ENCODE measurements at places on chromosomes 7 and 10.

- DNase-seq: no peak
Observed at GRCh38 chr7:90896458-90896857, 300.3 kb downstream of the CDK14 start.

GRCh38 chr10:24697080-24697479, 26.6 kb downstream of the ARHGAP21 start:
- DNase-seq: no peak

DNA sequence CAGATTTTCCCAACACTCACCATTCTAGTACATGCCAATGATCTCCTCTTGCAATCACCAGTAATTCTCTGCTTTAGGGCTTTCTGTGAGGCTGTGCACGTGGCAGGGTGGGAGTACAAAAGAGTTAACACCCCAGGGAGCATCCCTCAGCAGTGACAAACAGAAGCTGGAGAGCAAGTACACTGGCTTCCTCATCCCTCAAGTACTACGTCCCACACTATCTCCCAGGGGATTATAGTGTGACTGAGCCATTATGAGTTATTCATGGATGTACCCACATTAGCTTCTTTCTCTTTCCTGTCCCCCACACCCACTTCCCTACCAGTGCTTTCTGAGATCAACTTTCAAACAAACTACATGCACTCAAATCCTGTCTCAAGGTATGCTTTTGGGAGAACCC, 1216.5 kb upstream of the AUTS2 start:
- no peak for DNase-seq

DNA sequence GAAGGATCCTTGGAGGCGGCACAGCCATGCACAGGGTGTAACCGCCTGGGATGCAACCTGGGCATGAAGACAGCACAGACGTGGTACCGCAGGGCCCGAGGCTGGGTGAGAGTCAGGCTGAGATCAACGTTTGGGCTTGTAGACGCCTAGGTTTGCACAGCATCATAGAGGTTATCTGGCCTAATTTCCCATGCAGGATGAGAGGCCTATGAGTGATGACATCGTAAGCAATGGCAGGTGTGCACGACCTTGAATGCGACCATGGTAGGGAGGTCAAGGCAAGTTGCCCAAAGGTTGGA, 7.5 kb downstream of the CALML3 start:
- no peak for DNase-seq

GRCh38 chr7:81402227-81402626, 367.6 kb downstream of the HGF start:
- no peak for DNase-seq

- DNase-seq: no peak
Observed at GRCh38 chr7:5636446-5636835, 145.0 kb downstream of the RNF216 start.

DNA sequence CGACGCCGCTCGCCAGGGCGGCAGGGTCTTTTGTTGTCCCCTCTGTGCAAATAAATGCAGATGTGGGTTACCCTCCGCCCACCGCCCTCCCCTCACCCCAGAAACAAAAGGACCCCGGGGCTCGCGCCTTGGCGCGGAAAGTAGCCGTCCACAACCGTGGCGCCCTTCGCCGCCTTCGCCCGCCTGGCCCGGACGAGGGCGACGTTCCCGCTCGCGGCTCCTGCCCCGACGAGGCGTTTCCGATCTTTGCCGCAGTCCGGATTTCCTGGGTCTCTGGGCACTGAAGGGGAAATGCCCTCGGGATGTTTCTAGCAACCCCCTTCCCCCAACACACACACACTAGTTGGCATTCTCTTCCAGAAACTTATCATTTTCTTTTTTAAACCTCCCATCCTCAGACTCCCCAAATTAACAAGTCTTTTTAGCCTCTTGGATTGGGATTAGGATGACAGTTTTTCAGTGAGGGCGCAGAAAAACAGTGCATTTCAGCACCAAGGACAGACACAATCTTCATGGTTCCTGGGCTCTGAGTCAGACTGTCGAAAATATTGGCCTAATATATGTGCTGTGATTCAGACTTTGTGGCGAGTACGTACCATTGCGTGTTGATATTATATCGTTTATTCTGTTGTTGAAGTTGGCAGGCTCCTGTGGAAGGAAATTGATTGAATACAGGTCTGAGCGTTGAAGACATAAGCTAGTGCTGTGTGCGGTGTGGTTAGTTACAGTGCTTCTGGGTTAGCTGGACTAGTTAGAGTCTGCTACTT, 771 bp downstream of the PHYHIPL start:
- no peak for DNase-seq

- DNase-seq: no peak
Observed at GRCh38 chr7:158404031-158404761, 183.4 kb downstream of the PTPRN2 start.

DNA sequence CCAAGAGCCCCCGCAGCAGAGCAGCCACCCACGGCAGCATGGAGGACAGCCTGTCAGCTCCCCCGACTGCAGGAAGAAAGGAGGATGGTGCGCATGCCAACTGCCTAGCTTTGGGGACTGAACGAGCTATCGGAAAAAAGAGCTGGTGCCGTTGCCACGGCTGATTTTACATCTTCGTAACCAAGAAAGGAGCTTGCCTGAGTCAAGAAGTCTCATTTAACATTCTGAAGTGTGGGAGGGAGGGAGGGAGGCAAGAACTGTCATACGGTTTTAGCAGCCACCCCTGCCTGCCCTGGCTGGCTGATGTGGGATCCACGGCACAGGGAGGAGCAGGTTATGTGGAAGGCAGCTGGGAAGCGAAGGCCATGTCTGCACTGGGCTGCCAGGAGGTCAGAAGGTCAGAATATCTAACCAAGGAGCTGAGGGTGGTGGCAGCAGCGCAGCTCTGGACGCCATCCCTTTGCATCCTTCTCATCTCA, 74.7 kb upstream of the CAMK2B start:
- no peak for DNase-seq

DNA sequence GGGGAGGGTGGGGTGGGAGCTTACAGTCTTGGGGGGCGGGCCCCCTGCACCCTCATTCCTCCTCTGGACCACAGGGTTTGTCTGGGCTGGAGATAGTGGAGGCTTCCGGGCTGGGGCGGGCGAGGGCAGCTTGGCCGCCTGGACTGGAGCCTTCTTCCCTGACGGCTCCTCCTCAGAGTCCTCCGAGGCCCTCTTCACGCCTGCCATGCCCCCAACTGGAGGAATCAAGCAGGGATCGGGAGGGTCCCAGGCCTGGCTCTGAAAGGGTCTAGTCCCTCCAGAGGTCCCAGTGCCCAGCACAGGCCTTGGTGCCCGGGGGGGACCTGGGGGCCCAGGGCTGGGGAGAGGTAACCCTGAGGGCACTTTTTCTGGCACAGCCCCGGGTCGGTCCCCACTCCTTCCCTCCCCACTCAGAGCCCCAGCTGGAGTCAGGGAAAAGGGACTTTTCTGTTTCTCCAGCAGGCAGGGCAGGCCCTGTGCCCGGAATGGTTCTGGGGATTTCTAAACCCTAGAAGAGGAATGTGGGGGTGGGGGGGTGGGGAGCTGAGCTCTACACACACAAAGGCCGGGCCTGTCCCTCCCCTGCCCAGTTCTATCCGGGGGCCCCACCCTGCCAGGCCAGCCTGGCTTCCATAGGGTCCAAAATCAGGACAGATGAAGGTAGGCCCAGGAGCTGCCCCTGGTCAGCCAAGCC, 11.6 kb downstream of the MICALL2 start:
- DNase-seq: no peak

GRCh38 chr7:71237945-71238344, 106.0 kb downstream of the GALNT17 start:
- no peak for DNase-seq

DNA sequence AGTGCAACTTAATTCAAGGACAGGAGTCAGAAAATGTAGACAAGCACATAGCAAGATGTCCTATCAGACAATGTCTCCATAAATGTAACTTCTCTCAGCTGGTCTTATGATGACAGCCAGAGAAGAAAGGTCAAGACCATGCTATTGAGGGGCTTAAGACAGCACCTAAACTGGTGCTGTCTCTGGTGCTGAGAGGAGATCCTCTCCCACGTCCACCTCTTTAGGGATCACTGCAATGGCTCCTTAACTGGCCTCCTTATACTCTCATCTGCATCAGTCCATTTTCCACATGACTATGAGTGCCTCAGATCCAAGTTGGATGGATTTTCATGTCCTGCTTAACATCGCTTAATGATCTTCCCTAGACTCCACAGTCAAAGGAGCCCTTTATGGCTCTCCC, 210.6 kb downstream of the ARL4A start:
- no peak for DNase-seq

- no peak for DNase-seq
Observed at GRCh38 chr10:129074939-129075338, 392.1 kb upstream of the MGMT start.

DNA sequence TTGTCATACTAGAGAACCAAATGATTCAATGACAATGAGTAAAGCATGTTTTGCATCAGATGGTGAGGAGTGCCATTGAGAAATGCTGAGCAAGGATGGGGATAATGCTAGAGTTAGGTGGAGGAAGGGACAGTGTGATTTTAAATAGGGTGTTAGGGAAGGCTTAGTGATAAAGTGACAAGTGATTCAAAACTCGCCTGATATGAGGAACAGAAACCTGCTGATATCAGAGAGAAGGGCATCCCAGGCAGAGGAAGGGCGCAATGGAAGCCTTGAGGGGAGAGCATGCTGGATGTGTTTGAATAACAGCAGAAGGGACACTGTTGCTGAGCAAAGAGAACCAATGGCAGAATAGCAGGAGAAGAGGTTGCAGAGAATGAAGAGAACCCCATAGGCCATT, 196.2 kb downstream of the NRG3 start:
- DNase-seq: no peak

- DNase-seq: no peak
Observed at GRCh38 chr7:137547485-137547884, 204.0 kb upstream of the PTN start.

DNA sequence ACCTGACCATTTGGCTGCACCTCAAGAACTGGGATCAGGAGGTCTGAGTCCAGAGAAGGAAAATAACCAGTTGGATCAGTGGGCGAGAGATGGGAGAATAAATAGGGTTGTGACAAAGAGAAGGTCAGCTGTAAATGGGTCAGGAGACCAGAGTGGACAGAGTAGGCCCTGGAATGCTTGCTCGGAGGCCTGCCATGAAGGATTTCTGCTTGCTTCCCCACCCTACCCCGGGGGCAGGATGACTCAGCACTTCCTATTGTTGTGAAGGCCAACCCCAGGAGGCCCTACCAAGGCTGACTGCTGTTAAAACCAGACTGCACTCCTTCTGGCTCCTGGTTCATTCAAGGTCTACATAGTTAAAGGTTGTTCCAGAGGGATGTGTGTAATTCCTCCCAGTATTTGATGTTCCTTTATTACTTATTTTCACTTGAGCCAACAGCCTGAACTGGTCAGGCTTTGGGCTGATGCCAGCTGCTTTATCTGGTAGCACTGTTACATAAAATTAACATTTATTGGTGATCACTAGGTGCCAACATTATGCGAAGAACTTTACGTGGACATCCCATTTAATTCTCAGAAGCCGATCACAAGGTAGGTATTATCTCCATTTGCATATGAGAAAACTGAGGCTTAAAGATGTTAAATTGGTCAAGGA, 27.3 kb upstream of the IFRD1 start:
- DNase-seq: no peak

- DNase-seq: no peak
Observed at GRCh38 chr10:88489107-88489506, 94.0 kb downstream of the RNLS start.

DNA sequence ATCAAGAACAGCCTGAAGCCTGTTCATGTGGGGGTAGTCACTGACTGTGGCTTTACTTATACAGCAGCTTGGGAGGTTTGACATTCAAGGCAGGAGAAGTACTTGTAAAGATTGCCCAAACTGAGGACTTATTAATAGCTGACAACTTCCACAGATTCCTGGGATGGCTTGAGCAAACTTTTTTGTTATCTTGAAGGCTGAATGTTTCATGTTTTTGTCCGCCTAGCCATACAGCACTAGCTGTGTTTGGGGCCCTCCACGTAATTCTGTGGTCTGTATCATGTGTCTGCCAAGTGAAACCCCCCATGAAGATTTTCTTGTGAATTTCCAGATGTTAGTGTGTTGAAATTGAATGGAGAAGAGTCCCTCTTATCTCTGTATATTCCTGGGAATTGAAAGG, 38.6 kb downstream of the FAS start:
- no peak for DNase-seq

DNA sequence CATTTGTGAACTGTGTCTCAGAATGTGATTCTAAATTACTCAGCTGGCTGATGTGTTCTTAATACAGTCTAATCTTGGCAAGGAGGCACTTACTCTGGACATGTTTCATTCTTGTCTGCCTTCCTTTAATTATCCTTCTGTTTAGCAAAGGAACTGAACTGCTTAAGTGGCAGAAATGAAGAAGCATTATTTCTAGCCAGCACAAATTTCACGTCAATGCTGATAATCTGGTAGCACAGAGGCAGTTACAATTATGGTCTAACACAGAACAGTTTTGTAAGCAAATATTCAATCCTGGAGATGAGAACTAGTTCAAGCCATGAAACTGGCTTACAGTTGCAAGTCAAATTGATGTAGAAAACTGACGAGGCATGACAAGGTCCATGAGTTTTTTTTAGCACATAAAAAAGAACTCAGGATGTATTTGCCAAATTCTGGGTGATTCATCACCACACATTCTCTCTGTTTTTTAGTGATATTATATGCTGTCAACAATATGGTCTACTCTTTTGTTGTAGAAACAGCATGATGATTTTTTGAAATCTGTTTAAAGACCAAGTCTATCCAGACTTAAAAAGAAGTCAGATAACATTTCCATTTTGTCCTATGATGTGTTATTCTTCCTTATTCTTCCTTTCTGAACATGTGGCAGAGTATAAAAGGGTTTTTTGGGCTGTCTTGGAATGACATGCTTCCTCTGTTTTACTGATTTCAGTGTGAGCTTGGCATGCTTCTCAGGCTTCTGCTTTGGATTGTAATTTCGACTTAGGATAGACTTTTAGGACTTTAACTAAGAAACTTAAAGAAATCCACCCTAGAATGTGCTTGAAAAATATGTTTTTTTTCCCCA, 154.8 kb downstream of the DNAJB9 start:
- DNase-seq: no peak

- no peak for DNase-seq
Observed at GRCh38 chr7:37993060-37993501, 72.6 kb downstream of the EPDR1 start.

GRCh38 chr10:97463363-97464132, 17.6 kb downstream of the ZDHHC16 start:
- no peak for DNase-seq

DNA sequence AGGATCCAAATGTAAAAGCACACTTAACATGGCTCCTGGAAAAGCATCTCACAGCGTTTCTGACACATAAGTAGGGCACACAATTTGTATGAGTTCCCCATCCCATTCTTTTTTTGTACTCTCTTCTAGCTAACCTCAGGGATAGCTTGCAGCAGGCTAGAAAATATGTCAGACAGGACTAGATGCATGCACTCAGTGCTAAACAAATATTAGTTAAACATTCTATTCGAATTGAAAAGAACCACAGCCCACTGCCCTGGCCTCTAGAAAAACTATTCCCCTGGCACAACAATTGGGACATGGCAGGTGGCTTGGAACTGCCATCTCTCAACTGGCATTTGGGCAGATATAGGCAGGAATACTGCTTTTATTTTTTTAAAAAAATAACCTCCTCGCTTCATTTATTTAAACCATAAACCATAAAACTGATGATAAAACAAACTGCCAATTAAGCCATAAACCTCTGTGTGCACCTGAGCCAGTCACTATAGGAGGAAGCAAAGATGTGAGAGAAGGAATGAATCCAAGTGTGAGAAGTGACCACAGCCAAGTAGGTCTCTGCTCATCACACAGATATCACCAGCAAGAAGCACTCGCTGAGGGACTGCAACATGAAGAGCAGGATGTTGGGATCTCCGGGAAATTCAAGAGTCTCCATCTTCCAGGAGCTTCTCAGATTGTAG, 394.1 kb downstream of the NEBL start:
- no peak for DNase-seq

All from KG1 (cell line).